ENCODE measurements at places on chromosomes 3 and 15. TPM values are rescaled to one million over a fixed set of nuclear protein-coding genes. Genes with fewer than 3 reads are reported as not detected.

HIGD2B gene
- total RNA-seq: not detected

PRSS50 gene
- not detected for total RNA-seq

SKOR1 gene
- under 0.01 TPM for total RNA-seq

EPHA3 gene
- total RNA-seq: not detected

ROPN1 gene
- total RNA-seq: not detected

RPL4 gene
- total RNA-seq: 1,501 TPM

SEMA5B gene
- under 0.01 TPM for total RNA-seq

RBP2 gene
- not detected for total RNA-seq

ABI3BP gene
- 16.2 TPM for total RNA-seq

SERPINI1 gene
- 0.76 TPM for total RNA-seq

FEZF2 gene
- total RNA-seq: not detected

LCTL gene
- not detected for total RNA-seq

ZNF710 gene
- 8.7 TPM for total RNA-seq

INTS14 gene
- total RNA-seq: 29.8 TPM

SCN11A gene
- 0.13 TPM for total RNA-seq

EPHB3 gene
- total RNA-seq: 0.13 TPM

A4GNT gene
- not detected for total RNA-seq

MYZAP gene
- 45.7 TPM for total RNA-seq

ZCWPW2 gene
- 0.13 TPM for total RNA-seq

TGM4 gene
- 0.13 TPM for total RNA-seq

RAD51 gene
- total RNA-seq: 3.7 TPM

FANCD2OS gene
- total RNA-seq: not detected

IRAK2 gene
- 60.3 TPM for total RNA-seq

NANOGP8 gene
- total RNA-seq: not detected

CPNE4 gene
- not detected for total RNA-seq

CLDN16 gene
- total RNA-seq: not detected

GOLGA6L10 gene
- total RNA-seq: under 0.01 TPM
